H54 (cell line): ENCODE measurements at places on chromosomes 1 and 21.

DNA sequence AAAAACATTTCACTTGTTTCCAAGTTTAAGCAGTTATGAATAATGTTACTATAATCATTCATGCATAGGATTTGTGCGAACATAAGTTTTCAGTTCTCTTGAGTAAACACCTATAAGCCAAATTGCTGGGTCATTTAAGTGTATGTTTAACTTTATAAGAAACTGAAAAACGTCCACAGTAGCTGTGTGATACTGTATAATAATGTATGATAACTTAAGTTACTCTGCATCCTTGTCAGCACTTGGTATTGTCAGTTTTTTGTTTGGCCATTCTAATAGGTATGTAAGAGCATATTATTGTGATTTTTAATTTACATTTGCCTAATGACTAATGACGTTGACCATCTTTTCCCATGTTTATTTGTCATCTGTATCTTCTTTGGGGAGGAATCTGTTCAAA, 14.4 kb upstream of the SLC35A3 start:
- no peak for DNase-seq

GRCh38 chr1:159598196-159598595, 10.6 kb downstream of the APCS start:
- DNase-seq, result peak; percentile 43

DNA sequence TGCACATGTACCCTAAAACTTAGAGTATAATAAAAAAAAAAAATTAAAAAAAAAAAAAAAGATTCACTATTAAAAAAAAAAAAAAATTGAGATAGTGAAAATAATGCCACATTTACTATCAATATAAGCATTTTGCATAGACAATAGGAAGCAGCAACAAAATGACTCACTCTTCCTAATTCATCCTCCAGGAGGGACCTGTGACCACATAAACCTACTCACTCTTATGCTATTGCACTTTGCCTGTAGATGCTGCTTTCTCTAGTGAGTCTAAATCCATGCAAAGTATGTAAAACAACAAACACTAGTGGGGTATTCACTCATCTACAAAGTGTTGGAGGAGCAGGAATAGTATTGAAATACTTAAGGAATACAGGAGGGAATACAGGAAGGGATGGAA, 2.9 kb downstream of the OR10J5 start:
- DNase-seq, result no peak

DNA sequence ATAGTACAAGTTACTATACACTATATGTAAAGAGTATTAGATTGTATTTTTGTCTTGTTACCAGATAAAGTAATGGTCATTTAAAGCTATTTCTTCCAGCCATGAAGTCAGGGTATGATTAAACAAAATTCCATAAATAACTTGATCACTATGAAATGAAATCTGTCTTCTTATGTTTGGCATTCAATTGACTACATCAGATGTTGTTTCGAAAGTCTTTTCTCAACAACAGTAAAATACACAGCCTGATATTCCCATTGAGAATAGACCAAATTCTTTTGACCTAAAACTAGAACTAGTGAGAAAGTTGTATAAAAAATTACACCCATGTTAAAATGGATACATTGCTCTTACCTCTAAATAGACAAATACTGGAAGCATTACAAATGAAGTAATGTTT, 134.6 kb upstream of the ADAMTS5 start:
- no peak for DNase-seq
